ENCODE measurements at places on chromosomes 2 and 18.

DNA sequence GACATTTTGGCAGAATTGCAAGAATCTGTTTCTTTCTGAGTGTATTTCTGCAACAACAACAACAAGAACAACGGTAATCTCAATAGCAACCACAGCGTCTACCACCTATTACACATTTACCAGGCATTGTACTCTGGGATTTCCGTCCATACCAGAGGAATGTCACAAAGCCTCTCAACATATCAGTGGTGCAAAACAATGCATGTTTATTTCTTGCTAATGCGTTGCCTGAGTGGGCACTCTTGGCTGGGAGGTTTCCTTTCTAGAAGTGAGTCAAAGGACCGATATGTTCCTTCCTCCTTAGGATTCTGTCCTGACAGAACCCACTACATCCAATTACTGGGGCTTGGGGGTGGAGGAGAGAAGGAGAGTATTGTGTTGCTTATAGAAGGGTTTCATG, 585.6 kb downstream of the TSN start:
- no peak for DNase-seq

DNA sequence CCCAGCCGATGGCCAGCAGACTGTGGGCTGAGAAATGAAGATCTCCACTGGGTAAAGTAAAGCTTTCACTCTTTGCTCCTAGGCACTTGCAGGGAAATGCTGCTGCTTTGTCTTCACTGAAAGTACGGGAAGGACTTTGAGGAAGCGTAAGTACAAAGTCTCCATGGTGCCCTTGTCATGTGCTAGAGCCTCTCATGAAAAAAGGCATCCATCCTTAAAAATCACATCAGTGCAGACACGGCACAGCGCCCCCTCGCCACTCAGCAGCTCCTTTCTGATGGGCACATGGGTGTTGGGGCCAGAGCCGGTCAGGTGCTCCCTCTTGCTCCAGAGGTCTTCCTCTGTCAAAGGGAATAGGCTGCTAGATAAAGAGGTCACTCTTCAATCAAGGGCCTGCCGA, 109.0 kb upstream of the STPG4 start:
- DNase-seq: no peak

- DNase-seq: no peak
Observed at GRCh38 chr2:204293884-204294747, 251.2 kb upstream of the PARD3B start.

GRCh38 chr2:27263287-27264252, 723 bp upstream of the SLC30A3 start:
- DNase-seq: no peak

GRCh38 chr2:16326711-16327300, 338.8 kb downstream of the CYRIA start:
- no peak for DNase-seq

GRCh38 chr2:241739651-241740050, 5.2 kb downstream of the D2HGDH start:
- no peak for DNase-seq

- no peak for DNase-seq
Observed at GRCh38 chr2:148968776-148969319, 69.7 kb upstream of the LYPD6B start.

DNA sequence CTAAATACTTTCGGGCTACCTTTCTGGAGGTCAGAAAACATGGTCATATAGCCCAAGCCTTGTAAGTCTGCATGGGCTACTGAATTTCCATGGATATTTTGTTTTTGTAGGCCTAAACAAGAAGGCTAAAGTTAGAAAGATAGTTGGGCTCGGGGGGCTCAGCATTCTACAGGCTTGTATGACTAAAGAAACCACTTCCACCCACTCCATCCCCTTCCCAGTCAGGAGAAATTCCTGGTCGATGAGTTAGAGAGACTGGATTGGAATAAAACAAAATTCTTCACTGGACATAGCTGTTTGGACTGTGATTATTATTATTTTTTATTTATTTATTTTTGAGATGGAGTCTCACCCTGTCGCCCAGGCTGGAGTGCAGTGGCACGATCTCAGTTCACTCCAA, 539.4 kb upstream of the TNP1 start:
- no peak for DNase-seq

- no peak for DNase-seq
Observed at GRCh38 chr2:181566334-181567032, 90.4 kb downstream of the CERKL start.

GRCh38 chr2:119673796-119674195, 5.2 kb upstream of the TMEM177 start:
- DNase-seq: no peak

DNA sequence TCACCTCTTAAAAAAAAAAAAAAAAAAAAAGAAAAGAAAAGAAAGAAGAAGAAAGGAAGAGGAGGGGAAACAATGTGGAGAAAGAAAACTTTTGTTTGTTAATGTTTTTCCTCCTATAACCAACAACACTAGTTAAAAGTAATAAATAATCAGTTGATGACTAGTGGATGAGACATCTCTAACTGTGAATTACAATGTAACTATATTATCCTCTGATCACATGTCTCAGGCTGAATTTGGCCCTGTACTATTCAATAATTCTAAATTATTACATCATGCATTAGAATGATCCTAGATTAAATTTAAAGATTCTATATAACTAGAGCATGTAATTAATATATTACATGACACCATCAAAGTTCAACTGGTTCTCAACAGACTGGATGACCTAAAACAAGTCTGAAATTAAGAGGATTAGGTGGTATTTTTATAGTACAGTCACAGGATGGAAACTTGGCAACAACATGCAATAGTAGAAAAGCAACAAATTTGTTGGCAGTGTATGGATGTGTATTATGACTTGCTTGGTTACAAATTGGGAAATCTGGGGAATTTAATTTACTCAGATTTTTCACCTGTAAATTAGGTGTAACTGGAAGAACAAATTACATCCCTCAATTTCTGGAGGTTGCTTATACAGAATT, 269.3 kb upstream of the SETBP1 start:
- no peak for DNase-seq

GRCh38 chr18:21261352-21261751, 19.3 kb downstream of the GREB1L start:
- DNase-seq: no peak

DNA sequence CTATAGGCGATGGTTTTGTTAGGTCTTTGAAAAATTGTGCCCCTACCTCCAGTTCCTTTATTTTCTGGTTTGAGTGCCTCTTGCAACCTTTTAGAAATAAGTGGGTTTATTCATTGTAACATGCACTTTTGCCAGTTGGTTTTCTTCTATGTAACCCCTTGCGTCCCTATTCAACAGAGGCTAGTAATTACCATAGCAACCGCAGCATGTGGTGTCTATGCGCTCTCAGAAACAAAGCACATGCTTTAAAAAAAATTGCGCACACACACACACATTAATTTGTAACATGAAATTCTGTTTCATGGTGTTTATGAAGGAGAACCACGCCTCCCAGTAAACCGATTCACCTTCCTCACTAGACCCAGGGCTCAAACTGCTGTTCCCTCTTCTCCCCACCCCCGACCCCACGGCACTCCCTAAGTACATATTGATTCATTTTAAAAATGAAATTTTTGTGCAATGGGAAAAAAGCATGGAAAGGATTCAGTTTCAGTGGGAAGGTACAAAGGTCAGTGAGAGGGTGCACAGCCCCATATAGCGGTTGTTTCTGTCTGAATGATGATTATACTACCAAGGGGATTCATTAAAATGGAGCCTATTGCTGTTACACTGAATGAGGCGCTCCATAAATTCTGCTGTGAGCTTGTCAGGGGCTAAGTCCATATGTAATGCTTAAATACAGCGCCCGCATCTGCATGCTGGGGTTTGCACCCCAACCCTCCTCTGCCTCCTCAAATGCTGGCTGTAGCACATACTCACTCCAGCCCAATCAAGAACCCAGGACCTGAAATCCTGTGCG, 206.9 kb downstream of the ICOS start:
- DNase-seq: no peak

- DNase-seq: no peak
Observed at GRCh38 chr2:46299365-46300263, 2.4 kb downstream of the EPAS1 start.

- DNase-seq: no peak
Observed at GRCh38 chr2:224056889-224057288, 17.8 kb upstream of the SERPINE2 start.

- DNase-seq: no peak
Observed at GRCh38 chr2:102708847-102709559, 52.8 kb upstream of the TMEM182 start.

DNA sequence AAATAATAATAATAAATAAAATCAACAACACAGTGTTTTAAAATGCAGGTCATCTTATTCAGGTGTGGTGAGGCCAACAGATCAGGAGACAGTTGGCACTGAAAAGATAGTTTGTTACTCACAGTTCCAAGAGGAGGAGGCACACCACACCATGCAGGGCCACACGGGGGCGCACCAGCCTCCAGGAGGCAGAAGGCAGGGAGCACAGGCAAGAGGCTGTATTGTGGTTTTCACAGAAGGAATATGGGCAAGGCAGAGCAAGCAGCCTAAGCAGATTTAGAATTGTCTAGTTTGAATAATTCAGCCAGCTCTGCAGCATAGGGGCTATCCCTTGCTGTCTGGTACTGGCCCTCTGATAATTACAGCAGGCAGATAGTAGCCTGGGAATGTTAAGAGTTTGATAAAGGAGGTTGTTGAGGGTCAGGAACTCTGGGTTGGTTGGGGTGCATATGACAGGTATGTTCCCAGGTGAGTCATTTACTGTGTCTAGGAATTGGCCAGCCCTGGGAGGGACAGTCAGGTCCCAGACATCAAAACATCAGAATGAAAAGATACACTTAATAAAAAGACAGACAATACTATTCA, 31.3 kb downstream of the KIAA2012 start:
- DNase-seq: no peak

DNA sequence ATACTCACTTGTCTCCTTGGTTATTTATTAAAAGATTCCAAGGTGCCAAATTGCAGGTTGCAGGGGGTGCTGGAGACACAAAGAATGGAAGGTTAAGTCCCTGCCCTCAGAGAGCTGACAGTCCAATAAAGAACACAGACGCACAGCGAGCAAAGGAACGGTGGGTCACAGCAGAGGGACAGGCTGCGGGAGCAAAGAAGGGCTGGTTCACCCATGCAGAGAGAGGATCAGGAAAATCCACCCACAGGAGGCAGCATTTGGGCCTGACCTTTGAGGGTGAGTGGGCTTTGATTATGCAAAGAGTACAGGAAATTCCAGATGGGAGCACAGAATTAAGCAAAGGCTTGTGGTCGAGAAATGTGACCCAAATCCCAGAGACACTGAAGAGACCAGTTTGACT, 45.0 kb downstream of the ZBTB7C start:
- no peak for DNase-seq

GRCh38 chr2:110157153-110157793, 41.7 kb upstream of the MALL start:
- no peak for DNase-seq

DNA sequence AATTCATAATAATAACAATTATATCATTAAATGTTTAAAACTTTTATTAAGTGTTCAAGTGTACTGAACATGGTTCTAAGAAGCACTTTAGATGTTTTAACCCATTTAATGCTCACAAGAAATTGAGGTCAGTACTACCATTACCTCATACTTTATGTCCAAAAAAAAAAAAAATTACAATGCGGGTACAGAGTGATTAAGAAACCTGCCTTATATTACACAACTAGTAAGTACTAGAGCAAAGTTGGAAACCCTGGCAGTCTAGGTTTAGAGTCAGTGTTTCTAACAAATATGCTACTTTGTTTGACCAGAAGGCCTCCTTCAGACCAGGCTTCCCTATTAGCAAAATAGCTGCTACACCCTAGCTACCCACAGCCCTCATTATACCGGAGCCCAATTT, 28.5 kb downstream of the PLEKHM3 start:
- DNase-seq: no peak

DNA sequence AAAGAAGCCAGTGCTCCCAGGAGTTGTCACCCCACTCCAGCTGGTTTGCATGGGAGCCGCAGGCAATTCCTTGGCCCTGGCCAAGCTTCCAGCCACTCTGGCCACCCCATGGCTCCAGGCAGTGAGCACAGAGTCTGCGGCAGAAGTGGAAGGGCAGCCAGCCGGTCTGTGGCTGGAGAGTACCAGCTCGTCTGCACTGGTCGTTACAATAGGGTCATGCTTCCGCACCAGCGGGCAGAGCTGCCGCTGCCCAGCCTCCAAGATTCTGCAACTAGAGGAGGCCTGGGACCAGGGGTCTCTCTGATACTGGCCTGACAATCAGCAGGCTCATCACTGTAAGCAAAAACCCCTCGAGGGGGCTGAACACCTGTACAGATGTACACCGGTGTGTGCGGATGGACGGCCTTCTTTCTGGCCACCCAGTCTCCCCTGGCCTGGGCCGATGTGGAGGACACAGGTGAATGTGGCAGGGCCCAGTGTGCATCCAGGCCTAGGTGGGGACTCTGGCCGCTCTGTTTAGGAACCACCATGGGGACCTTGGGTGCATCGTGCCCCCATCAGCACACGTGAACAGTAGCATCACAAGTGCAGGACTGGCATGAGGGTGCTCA, 51.9 kb upstream of the ODC1 start:
- no peak for DNase-seq

- no peak for DNase-seq
Observed at GRCh38 chr18:50802141-50802540, 17.7 kb downstream of the MRO start.

DNA sequence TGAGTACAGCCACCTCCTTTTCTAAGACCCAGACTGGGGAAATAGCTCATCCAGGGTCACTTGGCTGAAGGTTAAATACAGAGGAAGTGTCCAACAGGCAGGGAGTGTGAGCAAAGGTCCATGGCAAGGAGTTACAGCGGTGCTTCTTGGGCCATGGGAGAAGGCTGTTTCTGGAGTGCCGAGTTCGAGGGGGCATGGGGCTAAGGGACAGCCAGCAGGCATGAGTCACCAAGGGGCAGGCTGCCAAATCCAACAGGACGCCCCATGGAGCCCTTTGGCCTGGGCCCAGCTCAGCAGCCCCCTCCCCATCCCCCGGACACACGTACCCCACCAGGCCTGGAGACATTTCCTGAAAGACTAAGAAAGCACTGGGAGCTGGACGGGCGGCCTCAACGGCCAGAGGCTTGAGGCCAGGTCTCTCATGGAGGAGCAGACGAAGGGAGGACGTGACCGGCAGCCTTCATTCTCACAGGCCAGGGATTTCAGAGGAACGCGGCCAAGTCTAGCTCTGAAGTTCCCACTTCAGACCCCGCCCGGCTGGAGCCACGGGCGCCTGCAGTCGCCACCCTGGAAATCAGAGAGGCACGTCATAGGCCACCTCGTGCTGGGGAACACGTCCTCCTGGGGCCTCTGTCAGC, 160.4 kb downstream of the SMAD7 start:
- no peak for DNase-seq

Measured in effector CD8-positive, alpha-beta T cell (primary cell).